RCC 7860 (cell line): ENCODE measurements at places on chromosomes 3 and 15.

DNA sequence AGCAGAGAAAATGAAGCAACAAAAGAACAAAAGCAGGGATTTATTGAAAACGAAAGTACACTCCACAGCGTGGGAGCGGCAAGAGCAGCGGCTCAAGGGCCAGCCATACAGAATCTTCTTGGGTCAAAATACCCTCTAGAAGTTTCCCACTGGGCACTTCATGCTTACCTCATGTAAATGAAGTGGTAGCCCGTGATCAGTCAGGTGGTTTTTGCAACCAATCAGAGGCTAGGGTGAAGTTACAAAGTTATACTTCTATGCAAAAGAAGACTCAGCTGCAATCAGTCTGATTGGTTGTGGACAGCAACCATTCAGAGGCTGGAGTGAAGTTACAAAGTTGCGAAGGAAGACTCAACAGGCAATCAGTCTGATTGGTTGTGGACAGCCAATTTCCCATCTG lies 37.8 kb upstream of the TRH start:
- DNase-seq, result peak; percentile 13

DNA sequence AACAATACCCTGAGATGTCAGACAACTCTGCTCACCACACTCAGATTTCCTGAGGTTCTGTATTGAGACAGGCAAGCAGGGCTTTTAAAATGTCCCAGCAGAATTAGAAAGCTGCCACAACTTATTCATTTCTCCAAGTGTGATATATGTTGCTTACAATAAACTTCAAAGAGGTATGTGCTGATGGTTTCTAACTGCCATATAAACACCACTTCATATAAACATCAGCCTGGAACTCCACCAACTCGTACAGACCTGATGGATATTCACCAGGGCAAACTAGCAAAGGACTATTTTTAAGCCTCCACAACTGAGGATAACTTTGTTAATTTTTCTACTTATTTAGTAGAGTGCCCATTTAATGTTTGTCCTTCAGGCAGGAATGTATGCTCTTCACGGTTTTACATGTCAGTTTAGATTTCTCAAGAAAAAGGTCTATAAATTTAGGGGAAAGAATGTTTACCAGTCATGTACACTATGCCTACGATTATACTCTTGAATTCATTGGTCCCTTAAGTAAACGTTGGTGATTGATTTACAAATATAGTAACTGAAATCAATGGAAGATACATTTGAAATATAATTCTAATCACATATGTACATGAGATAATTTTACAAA lies 109.6 kb upstream of the ABI3BP start:
- no peak for DNase-seq

GRCh38 chr15:78938658-78939488 lies 6.0 kb downstream of the CTSH start:
- DNase-seq, result no peak

DNA sequence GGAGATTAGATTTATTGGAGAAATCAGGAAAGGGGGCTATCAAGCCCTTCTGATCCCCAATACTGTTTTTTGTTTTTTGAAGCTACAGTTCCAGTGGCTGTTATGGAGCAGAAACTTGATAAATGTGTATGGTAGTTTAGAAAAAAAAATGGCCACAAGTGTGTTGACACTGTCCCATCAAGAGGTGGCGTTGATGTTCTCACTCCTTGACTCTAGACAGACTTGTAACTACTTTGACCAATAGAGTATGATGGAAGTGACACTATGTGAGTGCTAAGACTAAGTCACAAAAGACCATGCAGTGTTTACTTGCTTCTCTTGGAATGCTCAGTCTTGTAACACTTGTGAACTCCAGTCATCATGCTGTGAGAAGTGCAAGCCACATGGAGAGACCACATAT lies 356.7 kb downstream of the PDCD6IP start:
- no peak for DNase-seq

DNA sequence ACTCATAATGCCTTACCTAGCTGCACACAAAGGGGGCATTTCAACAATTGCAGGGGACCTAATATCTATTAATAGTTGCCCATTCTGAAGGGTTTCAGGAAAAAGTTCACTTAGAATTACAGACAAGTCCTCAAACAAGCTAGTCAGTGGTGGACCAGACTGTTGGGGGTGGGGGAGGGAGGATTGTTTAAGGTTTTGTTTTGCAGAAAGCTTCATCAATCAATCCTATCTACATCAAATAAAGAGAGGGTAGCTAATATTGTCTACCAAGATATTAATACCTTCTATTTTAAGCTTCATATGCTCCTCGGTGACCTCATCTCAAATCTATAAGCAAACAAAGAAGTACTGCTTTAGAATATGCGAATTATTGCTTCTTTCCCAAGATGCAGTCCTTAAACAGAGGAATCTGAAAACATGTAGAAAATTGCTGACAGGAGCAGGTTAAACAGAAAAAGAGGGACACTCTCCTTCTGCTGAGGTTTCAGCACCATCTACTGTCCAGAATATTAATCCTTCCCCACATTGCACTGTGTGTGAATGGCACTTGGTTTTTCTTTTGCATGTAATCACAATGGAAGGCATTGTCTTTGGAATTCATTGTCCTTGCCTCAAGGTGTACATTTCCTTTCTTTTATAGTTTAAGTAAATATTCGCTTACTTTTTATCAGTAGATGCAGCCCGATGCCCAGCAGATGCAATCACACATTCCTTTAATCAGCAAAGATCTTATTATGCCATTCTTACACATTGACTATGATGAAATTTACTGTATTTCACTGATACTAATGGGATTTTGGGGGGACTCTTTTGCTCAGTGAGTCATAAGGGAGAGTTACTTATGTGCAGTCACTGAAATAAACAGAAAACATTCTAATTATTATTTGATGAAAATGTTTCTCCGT lies 94.7 kb downstream of the IL5RA start:
- DNase-seq, result no peak

GRCh38 chr3:64349551-64349950 lies 124.3 kb upstream of the PRICKLE2 start:
- DNase-seq, result peak; percentile 61

DNA sequence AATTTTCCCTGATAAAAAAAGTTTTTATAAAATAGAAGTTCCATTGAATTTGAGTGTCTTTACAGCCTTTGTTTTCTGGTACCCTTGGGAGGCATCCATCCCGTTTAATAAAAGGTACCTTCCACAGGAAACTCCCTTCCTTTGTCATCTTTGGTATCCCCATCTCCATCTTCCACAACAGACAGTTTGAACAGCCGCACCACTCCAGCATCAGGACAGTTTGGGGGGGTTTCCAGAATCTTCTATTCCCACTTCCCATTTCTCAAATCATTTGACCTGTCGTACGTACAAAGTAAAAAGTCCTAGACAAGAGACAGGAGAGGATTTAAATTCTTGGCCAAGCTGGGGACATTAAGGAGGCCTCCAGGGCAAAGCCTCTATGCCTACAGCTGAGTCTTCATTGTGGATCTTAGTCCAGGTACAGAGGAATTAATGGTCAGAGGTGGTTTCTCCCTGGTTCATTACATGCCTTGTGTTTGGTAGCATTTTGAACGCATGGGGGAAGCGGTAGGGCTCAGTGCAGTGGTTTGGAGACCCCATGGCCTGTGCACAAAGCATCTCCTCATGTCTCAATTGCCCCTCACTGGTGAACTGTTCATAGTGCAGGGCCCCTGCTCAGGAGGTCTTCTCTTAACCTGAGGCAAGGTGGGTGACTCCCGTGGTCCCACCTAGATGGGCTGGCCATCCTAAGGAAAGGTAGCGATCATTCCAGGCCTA lies 19.4 kb upstream of the BCL2A1 start:
- DNase-seq, result no peak

- DNase-seq, result peak; percentile 13
These were observed 39.8 kb downstream of the ZFAND6 start for GRCh38 chr15:80099241-80099640.

GRCh38 chr15:89631902-89632264 lies 23.4 kb downstream of the KIF7 start:
- DNase-seq, result no peak

DNA sequence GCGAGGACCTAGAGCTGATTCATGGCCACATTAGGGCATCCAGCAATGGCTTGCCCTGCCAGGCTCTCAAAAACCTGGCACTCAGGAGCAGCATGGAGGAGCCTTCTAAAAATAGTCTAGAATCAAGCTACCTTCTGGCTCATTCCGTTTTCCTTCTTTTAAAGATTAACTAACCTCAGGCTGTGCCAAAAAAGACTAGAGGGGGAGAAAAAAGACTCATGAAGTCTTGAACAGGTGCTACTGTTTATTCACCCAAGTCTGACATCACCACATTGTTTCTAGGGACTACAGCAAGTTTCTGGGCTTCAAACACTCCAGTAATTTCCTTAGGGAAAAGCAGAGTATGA lies 125.8 kb downstream of the TNIK start:
- peak; percentile 80 for DNase-seq

- DNase-seq, result no peak
These were observed 16.5 kb downstream of the ANXA2 start for GRCh38 chr15:60381148-60381788.

DNA sequence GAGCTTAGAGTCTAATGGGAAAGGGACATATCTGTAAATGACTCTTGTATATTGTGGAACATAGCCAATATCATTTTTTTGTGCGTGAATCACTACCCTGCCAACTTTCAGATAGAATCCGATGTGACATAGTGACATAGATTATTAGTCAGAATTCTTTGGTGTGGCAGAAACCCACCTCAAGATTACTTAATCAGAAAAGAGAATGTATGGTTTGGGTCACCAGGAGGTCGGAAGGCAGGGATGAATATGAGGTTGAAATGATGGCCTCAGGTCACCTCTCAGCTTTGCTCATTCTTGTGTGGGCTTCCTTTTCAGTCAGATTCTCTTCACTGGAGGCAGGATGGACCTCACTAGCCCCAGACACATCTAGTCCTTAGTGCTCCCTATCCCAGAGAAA lies 41.4 kb downstream of the SNAPC5 start:
- DNase-seq, result peak; percentile 78

GRCh38 chr15:34708422-34708821 lies 46.4 kb downstream of the GJD2 start:
- peak; percentile 10 for DNase-seq

DNA sequence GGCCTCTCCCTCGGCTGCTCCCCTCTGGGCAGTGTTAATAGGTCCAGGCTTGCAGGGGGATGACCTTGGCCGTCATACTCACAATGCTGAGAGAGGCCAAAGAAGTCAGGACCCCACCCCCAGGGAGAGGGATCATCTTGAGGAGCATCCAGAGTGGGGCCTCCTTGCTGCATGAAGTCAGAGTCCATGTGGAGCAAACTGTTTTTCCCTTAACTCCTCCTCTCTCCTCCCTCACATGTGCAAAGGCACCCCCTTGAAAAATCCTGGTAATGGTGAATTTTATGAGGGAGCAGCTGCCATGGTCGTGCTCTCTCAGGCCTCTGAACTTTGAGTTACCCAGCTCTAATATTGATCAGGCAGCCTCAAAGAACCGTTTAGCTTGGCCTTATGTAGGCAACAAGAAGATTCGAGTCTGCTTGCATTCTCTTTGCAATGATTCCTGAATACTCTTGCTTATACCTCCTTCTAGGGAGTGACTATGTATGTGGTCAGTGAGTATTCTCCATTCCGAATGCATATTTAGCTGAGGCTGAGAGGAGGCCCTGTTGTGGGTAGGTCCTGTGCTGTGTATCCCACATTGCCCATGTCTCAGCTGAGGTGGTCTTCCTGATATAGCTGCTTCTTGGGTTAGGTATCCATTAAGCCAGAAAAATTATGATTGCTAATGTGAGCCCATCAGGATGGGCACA lies 23.1 kb upstream of the RPL39L start:
- no peak for DNase-seq

DNA sequence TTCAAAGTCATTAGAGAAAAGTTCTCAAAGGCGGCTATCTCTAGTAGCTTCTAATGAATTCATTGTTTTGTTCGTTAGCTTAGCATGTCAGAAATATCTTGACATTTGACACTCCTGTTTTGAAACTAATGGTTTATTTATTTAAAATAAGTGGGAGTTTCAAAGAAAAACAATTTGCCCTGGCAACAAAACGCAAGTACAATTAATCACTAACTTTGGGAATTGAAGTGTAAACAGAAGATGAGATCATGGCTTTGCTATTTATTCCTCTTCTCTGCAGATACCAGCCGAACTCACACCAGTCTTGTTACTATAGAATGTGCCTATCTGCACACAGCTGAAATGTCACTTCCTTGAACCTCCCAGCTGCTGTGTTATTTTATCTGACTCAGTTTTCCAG lies 27.5 kb downstream of the MASP1 start:
- DNase-seq, result peak; percentile 26

DNA sequence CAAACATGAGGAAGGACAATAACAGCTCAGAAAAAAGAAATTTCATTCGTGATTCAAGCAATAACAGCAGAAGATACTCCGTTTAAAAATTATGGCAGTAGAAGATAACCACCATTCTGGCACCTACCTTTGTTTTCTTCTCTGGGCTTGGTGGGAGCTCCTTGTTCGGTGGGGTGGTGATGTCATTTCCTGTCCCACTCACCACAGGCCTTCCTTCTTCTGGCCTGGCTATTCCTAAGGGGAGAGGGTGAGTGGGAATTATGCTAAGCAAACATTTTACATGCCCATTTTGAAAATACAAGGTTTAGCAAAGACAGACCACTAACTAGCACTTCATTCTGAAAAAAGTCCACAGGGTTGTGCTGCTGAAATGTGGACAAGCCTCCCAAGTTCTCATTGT lies 74.4 kb downstream of the DHX30 start:
- no peak for DNase-seq

DNA sequence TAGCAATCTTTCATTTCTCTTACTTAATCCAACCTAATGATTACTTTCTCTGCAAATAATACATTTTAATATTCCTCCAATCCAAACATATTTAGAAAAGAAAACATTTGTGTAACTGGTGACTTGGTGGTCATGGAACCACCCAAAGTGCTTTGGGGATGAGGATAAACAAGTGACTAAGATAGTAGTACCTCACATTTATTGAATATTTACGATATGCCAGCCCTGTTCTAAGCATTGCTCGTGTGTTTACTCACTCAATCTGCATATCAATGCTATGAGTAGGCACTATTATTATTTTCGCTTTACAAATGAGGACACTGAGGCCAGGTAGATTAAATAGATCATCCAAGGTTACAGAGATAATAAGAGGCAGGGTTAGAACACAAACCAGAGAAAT lies 189.5 kb downstream of the SHOX2 start:
- DNase-seq, result no peak

GRCh38 chr15:64267331-64267973 lies 88.5 kb downstream of the CSNK1G1 start:
- no peak for DNase-seq
